ENCODE measurements at places on chromosomes 7 and 10.

- DNase-seq: no peak
Observed at GRCh38 chr7:7671361-7671760, 30.8 kb downstream of the UMAD1 start.

DNA sequence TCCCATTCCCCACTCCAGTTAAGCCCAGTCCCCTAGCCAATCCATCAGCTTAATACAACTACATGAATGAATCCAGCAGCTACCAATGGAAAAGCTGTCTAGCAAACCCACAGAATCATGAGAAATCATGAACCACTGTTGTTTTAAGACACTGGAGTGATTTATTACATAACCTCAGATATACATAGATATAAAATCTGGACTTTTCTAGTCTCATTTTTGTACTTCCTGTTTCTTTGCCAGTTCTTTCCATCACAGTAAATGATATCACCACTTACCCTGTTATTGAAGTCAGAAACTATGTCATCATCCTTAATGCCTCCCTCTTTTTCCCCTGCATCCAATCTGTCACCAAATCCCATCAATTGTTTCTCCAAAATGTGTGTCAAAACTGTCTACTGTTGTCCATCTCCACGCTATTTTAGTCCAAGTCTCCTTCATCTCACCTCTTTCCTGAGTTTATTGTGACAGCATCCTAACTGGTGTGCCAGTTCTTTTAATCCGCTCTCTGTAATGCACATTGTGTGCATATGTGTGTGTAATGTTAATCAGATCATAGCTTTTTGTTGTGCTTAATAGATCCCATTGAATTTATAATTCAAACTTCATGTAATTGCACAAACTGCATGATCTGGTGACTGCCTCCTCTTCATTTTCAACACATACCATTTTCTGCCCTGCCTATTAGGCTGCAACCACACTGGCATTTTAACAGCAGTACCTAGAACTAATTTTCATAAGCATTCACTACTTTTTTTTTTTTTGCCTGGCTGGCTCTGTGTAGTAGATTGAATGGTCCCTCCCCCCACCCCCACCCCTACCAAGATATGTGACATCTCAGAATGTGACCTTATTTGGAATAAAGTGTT, 56.0 kb downstream of the MKLN1 start:
- no peak for DNase-seq

- no peak for DNase-seq
Observed at GRCh38 chr10:63700631-63701156, 179.5 kb downstream of the REEP3 start.

- DNase-seq: no peak
Observed at GRCh38 chr10:15603446-15604011, 116.2 kb downstream of the ITGA8 start.

DNA sequence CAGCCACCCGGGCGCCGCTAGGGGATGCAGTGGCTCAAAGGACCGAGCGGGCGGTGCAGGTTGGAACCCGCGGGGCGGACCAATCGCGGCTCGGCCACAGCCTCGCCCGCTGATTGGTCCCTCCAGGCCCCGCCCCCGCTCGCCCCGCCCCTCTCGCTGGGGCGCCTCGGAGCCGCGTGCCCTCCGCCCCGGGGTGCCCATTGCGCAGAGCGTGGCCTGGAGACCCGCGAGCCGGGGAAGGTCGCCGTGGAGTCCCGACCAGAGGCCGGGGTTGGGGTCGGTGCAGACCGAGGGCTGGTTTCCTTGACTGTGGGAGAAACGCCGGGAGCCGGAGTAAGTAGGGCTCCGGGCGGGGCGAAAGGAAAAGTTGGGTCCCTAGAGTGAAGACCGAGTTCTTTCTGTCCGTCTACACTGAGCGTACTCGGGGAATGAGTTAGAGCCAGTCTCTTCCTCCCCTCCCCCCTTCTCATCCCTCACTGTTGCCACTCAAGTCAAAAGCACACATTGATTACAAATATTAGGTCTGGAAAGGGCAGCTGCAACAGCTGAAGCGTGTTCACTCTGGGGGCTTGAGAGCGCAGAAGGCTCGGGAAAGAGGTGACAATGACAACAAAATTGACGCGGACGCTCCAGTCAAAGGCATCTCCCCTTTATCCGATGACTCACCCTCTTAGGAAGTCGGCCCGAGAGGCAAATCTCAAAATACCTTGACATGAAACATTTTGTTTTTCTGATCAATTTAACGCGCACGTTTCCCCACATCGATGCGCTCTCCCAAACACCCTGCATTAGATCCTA, 843 bp upstream of the GATA3 start:
- no peak for DNase-seq

- no peak for DNase-seq
Observed at GRCh38 chr10:85603151-85603940, 763.2 kb downstream of the GRID1 start.

DNA sequence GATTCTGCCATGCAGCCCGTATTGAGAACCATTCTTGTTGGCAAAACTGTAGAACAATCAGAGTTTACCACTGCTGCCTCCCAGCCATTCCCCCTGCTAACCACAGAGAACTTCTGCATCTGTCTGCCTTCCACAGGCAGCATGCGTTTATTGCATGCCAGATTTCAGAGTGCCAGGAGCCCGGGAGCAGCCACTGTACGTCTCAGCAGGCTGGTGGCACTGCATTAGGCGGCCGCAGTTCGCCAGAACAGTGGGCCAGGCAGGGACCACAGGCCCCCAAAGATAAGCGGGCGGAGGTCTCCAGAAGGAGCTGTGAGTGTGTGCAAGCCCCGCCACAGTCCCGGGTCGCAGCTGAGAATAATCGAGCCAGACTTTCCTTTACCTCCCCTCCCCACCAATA, 31.8 kb downstream of the ZNF467 start:
- DNase-seq: no peak

DNA sequence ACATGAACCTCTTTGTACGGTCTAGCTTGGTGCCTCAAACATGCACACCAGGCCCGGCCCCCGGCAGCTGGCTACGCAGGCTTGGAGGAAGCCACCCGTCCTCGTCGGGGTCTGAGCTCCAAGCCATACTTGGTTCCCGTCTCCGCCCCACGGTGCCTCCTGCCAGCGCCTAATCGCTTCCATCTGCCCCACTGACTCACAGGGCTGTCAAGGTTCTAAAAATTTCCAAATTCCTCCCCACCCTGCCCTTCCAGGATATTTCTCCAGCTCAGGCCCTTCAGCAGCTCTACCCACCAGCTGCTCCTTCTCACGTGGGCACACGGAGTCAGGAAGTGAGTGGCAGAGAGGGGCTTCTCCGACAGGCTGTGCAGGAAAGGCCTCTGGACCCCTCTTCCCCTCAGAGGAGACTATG, 38.8 kb downstream of the TMEM270 start:
- peak; percentile 90 for DNase-seq

DNA sequence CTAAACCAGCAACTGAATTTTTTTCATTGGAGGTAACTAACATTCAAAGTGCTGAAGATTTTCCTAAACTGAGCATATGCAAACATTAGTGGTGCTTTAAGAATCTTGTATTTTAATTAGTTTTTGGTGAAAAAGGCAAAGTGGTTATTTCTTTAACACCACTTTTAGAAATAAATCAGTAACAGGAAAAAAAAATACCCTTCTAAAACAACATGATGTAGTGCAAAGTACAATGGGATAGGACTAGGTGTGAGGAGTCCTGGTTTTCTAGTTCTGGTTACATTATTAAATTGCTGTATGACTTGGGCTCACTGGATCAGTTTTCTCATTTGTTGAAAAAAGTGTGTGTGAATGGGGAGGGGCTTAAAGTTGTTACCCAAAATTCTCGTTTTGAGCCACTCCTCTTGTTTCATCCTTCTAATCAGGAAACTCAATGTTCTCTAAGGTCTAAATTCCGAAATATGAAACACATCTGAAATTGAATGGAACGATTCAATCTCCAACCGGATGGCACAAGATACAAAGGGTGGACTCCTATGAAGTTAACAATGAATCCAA, 1.8 kb downstream of the WASL start:
- no peak for DNase-seq

DNA sequence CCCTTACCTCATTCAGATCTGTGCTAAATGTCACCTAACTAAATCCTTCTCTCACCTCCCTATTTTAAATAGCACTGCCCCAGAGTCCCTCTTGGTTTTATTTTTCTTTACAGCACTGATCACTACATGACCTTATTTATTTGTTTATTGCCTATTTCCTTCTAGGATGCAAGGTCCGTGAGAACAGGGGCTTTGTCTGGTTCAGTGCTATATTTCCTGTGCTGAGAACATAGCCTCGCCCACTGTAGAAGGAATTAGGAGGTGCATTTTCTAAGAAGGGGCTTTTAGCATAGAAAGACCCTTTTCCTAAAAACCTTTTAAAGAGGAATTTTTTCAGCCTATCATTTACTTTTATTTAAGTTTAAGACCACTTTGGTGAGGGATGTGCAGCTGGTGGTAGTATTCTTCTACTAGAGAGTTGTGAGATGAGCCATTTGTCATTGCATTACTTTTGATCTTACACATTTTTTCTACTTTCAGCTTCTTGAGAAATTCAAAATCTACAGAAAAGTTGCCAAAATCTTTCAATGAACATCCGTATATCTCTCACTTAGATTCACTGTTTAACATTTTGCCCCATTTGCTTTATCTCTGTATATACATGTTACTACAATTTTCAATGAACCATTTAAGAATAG, 13.5 kb upstream of the PCGF5 start:
- no peak for DNase-seq

DNA sequence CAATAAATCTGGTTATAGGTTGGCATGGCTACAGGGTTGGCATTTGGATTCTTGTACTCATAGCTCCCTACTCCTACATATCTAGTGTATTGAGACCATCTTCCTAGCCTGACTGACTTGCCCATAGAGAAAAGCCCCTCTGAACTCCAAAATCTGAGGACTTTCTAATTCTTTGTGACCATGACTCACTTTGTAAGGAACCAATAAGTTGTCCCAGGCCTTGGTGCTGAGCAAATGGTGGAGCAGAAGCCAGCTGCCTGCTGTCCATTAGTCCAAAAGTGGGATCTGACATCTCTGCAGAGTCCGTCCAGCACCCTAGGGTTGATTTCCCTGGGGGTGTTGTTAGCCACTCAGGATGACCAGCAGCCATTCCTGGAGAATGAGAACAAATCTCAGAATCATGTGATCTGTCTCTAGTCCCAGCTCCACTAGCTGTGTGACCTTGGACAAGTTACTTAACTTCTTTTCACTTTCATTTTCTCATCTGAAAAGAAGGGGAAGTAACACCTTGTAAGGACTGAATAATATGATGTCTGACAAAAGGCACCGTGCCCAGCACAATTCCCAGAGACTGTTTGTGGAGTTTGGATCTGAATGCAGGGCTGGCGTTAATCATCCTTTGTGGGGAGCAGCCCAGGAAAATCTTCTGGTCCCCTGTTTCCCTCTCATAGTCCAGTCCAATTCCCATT, 44.1 kb downstream of the MTURN start:
- no peak for DNase-seq

GRCh38 chr10:5530846-5531557, 6.2 kb downstream of the CALML3 start:
- DNase-seq: no peak

- no peak for DNase-seq
Observed at GRCh38 chr7:122764902-122765301, 62.2 kb upstream of the RNF148 start.

GRCh38 chr10:26890956-26891355, 30.2 kb upstream of the ABI1 start:
- no peak for DNase-seq

DNA sequence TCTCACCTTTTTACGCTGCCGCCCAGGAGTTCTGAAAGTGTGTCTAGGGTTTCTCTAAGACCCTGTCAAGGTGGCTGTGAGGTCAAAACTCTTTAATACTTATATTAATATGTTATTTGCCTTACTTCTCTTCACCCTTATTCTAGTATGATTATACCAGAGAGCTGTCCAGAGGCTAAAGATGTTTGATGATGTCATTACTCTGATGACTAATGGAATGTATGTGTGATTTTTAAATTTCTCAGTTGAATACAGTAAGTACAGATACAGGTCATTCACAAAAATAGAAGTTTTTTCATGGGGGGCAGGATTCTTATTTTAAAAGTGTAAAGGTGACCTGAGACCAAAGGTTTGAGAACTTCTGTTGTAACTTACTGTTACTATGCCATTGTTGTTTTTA, 150.6 kb upstream of the FOXP2 start:
- no peak for DNase-seq

GRCh38 chr10:59055045-59055444, 121.4 kb upstream of the PHYHIPL start:
- no peak for DNase-seq

DNA sequence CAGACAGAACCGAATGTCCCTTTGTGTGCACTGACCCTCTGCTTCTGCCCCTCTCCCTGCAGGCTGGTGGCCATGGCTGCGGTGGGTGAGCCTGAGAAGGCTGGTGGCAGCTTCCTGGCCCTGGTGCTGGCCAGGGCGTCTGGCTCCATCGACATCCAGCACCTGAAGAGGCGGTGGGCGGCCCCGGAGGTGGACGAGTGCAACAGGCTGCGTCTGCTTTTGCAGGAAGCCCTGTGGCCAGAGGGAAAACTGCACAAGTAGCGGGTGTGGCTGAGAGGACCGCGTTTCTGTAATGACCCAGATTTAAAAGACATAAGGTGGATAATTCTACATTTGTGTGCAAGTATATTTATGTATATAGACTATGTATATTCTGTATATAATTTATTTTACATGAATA, 89.2 kb downstream of the DYNC2I1 start:
- DNase-seq: no peak

GRCh38 chr7:43747328-43748105, 11.0 kb upstream of the BLVRA start:
- DNase-seq: no peak

- no peak for DNase-seq
Observed at GRCh38 chr7:152899548-152900109, 140.1 kb downstream of the ACTR3B start.

- no peak for DNase-seq
Observed at GRCh38 chr7:29808075-29808801, 1.9 kb downstream of the WIPF3 start.

- no peak for DNase-seq
Observed at GRCh38 chr10:24360282-24361127, 151.6 kb downstream of the KIAA1217 start.

DNA sequence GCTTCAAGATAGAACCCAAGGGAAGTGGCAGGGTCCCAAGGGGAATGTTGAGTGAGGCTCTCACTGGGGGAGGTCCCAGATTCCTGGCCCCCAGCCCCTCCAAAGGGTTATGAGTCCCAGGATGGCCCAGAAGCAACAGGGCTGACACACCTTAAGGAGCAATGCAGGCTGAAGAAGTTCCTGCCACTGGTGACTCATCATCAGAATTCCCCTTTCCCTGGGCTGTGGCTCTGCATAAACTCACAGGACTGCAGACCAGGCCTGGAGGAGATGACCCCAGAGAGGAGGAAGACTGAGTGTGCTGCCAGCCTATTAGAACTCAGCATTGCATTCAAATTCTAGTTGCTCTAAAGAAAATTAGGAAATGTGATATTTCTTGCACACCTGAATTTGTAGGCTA, 126.7 kb downstream of the DPP6 start:
- no peak for DNase-seq

- no peak for DNase-seq
Observed at GRCh38 chr7:16421333-16422102, at the start of gene CRPPA. Gene CRPPA, minus strand, starts transcription at chr7:16421538. Its CDS starts 216 bp downstream, at chr7:16421322.

- DNase-seq: no peak
Observed at GRCh38 chr7:127359011-127359410, 33.5 kb downstream of the ZNF800 start.

- peak; percentile 58 for DNase-seq
Observed at GRCh38 chr7:30888747-30889146, 22.9 kb upstream of the AQP1 start.

GRCh38 chr10:43202657-43203447, 64.0 kb downstream of the RASGEF1A start:
- DNase-seq: no peak
